Hematopoietic multipotent progenitor cell treated with erythropoietin and hydrocortisone succinate and interleukin-3 and kit ligand, for 17 days (in vitro differentiated cells): ENCODE measurements at places on chromosomes 7 and 10.
A peak's percentile ranks its signal among the peaks of the same experiment; 100 is the strongest.

DNA sequence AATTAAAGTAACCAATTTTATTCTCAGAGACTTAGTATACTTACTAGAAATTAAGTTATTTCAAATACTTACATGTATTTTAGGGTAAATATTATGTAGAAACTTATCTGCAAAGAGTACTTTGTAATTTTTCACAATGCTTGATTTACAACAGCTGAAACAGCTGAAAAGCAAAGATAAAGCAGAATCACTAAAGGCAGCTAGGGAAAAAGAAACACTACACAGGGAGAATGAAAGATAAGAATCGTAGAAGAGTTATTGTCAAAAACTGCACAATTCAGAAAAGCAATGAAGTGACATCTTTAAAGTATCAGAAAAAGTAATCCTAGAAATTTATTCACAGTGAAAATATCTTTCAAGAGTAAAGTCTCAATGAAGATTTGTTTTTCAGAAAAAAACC lies 69.7 kb upstream of the ZNF804B start:
- DNase-seq: no peak

GRCh38 chr7:40202851-40203250 lies 68.0 kb downstream of the SUGCT start:
- DNase-seq: no peak

DNA sequence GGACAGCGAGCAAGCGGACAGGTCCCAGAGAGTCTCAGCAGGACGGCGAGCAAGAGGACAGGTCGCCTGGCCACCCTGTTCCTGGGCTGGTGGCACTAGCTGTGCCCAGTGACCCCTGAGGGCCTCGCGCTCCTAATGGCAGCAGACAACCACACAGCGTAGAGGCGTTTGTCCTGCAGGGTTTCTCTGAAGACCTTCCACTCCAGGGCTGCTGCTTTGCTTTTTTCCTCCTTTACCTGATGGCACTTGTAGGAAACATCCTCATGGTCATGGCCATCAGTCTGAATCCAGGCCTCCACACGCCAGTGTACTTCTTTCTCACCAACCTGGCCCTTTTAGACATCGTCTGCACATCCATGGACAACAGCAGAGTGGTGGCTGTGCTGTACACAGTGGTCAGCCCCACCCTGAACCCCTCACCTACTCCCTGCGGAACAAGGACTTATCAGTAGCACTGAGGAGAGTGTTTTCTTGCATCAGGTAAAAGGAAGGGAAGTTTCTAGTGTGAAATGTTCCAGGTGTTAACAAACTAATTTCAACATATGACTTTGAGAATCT lies 27.4 kb downstream of the SCART1 start:
- no peak for DNase-seq

DNA sequence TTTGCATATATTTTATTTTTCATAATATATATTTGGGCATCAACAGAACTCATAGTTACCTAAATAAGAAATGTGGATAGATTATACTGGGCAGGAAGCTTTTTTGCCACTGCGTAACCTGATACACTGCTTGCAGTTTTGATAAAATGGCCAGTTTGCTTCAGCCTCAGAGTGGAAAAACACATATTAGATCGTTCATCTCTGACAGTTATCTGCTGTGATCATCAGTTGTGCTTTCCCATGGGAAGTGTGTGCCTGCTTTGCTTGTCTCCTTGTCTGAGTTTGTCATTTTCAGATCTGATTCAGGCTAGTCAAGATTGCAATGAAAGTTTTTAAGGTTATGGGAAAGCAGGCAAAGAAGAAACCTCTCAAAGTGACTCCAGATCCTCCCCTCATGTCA lies 54.0 kb downstream of the ADAM12 start:
- no peak for DNase-seq

DNA sequence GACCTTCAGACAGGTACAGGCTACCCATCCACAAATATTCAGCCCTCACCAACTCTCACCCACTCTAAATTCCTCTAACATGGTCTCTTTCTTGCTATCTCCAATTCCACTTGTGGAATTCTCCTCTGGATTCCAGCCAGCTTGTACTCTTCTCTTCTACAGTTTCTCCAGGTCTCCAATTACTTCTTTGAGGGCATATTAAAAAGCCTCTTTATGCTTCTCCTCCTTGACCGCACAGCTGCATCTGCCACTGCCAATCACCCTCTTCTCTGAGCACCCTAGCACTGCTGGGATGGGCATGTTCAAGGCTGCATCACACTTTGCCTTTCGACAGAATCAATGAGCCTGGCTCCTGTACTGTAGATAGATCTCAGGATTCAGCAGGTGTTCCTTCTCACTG lies 101.5 kb upstream of the ANKRD1 start:
- DNase-seq: no peak

DNA sequence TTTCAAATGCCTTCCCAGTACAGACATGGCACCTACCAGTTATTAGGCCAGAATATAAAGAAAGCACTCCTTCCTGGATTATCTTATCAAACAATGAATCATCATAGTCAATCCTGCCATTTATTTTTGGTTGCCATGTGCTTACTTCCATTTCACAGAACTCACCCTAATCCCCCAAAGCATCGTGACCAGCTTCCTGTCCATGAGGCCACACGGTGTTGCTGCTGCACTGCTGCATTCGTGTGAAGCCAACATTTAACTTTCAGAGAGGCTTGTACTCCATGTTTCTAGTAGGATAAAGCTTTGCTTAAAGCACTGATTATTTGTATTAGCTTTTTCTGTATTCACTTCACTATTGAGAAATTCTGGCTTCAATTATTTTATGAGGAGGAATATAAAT lies 14.4 kb downstream of the COL28A1 start:
- DNase-seq: no peak

- no peak for DNase-seq
These were observed 10.7 kb downstream of the CUTC start for GRCh38 chr10:99742701-99743100.

DNA sequence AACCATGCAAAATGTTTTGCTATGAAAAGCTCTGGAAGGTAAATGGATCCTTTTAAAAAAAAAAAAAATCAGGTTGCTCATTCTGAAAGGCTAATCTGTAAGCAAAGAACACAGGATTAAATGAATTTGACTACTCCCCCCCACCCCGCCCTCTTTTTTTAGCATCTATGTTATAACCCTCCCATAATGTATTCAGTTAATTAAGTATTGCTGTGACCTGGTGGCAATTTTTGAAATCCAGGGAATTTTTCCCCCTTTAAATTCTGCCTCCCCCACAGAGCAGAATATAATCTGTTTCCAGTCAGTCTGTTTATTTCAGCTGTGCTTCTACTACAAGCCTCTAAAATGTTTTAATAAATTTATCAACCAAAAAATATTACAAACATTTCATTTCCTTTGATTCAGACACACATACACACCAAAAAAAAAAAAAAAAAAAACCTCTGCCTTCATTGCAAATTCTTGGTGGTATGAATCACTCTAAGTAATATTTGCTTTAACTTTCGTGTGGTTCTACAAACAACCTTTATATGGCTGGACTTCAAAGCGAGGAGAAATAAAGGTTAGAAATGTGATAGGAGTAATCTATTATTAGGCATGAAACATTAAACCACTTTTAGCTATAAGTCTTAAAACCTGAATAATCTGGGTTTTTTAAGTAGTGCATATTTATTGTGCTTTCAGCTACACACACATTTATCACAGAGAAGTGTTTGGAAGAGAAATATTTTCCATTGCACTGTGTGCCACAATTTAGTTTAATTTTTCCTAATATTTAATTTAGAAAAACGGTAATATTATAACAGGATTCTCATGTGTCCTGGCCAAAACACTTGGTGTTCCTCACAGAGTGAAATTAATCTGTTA lies 64.4 kb upstream of the ARID5B start:
- no peak for DNase-seq

DNA sequence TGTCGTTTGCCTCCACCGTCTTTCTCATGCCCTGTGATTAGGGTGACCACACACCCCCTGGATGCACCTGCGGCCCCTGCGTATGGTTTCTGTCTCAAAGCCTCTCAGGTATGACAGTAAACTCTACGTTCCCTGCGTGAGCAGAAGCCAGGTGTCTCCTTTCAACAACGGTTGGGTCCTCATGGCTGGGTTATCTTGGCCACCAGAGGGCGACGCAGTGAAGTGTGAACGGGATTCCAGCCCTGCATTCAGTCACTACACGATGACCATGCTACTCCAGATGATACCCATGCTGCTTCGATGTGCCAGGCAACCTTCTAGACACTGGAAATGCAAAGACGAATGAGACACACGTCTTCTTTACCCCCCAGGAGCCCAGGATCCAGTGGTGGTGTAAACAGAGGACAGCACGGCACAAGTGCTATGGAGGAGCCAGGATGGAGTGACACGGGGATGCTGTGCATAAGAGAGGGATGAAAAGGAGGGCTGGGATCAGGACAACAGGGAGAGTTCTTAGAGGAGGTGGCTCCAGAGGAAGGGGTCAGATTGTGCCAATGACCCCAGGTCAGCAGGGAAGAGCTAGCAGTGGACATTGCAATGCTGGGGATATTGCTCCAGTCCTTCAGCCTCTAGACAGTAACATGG lies 228.1 kb upstream of the PFKP start:
- DNase-seq: no peak

DNA sequence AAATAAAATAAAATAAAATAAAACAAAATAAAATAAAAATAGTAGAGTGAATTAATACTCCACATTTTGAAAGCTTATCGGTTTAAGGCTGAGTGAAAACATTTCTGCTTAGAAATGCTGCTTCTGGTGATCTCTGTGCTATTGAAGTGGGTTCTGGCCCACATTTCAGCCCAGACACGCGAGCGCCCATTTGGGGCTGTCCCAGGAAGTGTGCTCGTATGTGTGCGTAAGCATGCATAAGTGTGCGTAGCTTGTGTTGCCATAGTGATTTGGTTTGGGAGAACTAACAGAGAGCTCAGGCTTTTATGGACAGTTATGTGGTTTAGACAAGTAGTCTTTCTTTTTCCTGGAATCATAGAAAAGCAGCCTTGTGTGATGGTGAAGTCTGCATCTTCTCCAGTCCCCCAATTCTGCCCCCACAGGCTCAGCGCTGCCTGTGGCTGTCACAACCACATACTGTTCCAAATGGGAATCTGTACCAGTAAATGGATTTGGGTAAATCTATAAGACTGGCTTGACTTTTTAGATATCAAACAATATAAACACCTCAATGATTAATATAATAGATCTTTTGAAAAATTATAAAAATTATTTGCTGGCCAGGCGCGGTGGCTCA lies 29.8 kb upstream of the PURB start:
- no peak for DNase-seq

DNA sequence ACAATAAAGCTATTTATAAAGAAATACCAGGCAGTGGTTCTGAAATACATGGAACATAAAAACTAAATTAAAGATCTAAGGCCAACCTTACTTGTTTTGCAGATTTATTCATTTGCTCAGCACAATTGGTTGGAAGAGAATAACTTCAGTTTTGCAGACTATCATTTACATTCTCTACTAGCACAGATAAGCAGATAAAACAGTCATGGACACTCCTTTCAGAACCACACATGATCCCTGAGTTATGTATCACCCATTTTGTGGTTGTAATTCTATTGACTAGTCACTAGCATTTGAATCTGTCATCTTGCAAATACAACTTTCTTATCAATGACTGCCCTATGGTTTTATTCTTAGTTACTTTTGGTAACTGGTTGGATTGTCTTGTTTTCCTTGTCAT lies 45.1 kb downstream of the PRKAR2B start:
- no peak for DNase-seq

- no peak for DNase-seq
These were observed 403.6 kb downstream of the SEMA3D start for GRCh38 chr7:84783141-84783778.

DNA sequence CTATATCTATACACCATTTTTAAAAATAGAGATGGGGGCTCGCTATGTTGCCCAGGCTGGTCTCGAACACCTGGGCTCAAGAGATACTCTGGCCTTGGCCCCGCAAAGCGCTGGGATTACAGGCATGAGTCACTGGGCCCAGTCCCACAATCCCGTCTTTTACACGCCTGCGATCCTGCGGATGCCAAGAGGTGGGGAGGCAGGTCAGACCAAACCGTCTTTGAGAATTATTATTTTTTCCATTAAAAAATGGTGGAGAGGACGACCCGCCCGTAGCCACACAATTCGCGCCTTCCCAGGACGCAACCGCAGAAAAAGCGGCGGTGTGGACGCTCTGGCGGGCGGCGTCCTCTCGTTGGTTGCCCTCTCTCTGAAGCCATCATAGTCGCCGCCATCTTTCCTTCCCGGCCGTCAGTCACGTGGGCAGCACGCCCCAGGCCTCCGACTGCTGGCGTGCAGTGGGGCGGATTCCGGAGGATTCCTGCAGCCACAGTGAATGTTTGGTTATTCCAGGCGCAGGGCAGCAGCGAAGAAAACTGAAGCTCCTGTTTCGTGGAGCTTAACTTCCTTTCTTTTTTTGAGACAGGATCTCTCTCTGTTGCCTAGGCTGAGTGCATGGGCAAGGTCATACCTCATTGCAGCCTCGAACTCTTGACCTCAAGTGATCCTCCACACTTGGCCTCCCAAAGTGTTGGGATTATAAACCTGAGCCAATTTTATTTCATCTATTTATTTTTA lies 9.9 kb upstream of the EPHB4 start:
- peak; percentile 67 for DNase-seq

GRCh38 chr10:89373916-89374711 lies 3.7 kb upstream of the IFIT1B start:
- peak; percentile 92 for DNase-seq

GRCh38 chr10:116111483-116112095 lies 161.4 kb downstream of the GFRA1 start:
- no peak for DNase-seq
